ENCODE measurements at places on chromosomes 6 and 20.

DNA sequence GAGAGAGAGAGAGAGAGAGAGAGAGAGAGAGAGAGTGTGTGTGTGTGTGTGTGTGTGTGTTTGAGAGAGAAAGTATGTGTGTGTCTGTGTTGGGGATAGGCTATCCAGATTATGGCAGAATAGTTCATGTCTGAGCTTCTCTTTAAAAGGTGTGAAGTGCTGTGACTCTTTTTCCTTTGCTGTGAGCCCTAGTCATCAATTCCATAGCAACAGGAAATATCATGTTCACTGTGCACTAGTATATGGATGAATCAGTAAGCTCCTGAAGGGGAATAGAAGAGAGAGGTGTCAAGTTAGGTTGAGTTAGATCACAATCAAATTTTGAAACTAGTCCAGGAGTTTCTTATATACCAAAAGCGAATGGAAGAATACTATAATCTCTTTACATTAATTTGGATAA lies 318.7 kb downstream of the RFPL4B start:
- no peak for DNase-seq

- DNase-seq: no peak
Observed at GRCh38 chr6:15297895-15298590, 52.2 kb downstream of the JARID2 start.

- DNase-seq: no peak
Observed at GRCh38 chr6:35722121-35722761, 14.6 kb upstream of the ARMC12 start.

DNA sequence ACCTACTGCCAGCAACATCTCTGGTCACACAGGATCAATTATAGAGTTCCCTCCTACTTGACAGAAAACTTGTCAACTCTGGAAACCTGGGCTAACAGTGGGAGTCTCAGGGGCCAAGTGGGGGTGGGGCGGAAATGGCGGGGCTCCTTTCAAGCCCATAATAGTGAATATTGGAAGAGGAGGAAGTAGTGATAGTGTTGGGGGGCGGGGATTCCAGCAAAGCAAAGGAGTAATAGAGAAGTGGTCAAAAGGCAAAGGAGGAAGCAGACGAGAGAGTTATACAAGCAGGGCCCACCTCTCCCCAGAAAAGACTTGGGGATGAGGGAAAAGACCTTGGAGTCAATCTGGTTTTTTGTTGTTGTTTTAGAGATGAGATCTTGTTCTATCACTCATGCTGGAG lies 2.1 kb downstream of the DEF6 start:
- no peak for DNase-seq

GRCh38 chr6:43491750-43492661 lies 14.6 kb downstream of the TJAP1 start:
- DNase-seq: no peak

DNA sequence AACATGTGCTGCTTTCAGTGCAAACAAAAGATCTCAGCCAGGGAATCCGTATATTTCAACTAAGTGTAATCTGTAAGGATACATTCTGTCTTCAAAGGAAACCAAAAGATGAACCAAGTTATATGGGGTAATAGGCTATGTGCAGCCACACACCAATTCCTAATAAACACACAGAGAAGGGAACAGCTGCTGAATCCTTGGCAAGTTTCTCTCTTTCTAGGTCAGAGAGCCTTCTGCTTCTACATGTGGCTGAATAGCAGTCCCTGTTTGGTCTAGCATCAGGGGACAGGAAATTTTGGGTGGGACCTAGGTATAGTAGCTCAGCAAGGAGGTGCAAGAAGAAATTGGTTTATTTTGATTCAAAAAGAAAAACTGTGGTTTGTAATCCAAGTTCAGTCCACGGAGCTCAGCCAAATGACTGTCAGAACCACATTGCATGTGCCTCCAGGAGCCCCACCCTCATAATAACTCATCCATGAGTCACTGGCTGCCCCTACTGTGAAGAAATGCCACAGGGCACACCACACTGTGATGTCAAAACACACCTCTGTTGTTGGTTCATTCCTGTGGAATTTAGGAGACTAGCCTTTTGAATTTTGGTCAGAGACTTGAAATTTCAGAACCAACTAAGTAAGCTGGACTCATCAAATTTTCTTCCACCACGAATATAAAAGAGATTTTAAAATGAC lies 21.1 kb downstream of the SPTLC3 start:
- peak; percentile 88 for DNase-seq

DNA sequence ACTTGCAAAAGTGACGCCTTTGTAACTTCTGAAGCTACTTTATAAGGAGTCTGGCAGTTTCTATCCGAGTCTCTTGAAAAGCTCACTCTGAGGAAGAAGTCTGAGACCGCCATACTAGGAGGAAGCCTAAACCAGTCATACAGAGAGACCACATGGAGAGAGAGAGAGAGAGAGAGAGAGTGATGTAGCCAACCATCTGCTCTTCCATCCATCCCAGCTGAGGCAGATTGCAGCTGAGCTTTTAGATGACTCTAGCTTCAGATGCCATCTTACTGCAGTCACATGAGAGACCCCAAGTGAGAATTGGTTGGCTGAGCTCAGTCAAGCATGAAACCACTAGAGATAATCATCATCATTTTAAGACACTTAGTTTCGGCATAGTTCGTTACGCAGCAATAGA lies 15.0 kb upstream of the DTNBP1 start:
- no peak for DNase-seq

GRCh38 chr6:123306334-123306733 lies 310.3 kb downstream of the CLVS2 start:
- DNase-seq: no peak

GRCh38 chr6:149271348-149272340 lies 45.9 kb upstream of the TAB2 start:
- DNase-seq: peak; percentile 35

DNA sequence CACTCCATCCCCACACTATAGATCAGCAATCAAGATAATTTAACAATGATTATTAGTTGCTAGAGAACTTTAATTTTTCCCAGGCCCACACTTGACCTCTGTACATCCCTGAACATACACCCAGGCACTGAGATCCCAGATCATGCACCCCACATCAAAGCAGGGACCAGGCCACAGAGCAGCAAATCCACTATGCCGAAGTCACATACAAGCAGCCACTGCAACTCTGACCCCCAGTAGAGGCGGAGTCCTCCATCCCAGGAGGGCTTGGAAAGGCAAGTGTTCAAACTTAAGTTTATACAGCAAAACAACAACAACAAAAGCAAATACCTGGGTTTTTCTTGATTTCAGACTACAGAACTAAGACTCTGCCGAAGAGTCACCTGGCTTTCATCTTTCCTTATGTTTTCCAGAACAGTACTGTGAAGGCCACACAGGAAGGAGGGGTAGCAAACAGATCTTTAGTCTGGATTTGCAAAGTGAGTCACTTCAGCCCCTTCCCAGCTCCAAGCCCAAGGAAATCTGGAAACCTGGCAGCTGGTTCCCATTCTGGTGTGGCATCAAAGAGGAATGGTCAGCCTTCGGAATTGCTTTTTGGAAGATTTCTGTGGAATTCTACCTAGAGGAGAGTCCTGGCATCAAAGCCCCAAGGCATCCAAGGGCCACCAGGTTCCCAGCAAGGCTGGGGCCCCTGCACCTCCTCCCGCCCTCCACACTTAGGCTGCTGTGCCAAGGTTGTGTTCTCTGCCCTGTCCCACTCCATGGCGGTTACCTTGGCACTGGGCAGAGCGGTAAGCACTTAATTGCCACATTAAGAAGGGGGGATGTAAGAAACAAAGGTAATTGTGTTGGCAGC lies 7.3 kb downstream of the JAG1 start:
- DNase-seq: no peak

Measured in AG09309 (cell line).